ENCODE measurements at places on chromosomes 5 and 9. TPM values are rescaled to one million over a fixed set of nuclear protein-coding genes. Genes with fewer than 3 reads are reported as not detected.

IL3 gene
- not detected for total RNA-seq

COL15A1 gene
- total RNA-seq, result 20.2 TPM

PCDHGB3 gene
- 1.1 TPM for total RNA-seq

SLC36A3 gene
- not detected for total RNA-seq

TBC1D9B gene
- 25.8 TPM for total RNA-seq

DAB2 gene
- total RNA-seq, result 19.9 TPM

- DNase-seq, result no peak
Observed at GRCh38 chr9:3138231-3139229, 294.6 kb upstream of the PUM3 start.

DNA sequence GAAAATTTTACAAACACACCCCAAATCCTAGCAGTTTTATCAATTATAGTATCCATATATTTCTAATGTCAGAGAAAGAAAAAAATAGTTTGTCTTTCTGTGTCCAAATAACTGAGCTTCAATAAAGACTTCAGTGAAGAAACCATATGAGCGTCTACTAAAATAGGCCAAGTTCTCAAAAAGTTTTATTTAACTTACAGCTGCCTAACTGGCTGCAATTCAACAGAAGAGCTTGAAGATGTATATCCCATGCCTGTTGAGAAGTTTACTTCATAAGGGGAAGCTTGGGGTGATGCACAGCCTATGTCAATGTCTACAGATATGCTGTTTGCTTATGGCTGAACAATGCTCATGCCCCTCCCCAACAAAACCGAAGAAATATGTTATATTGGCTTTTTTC lies 43.7 kb upstream of the ELOVL7 start:
- no peak for DNase-seq

- DNase-seq, result no peak
Observed at GRCh38 chr9:95316274-95316673, 1.2 kb downstream of the FANCC start.

DNA sequence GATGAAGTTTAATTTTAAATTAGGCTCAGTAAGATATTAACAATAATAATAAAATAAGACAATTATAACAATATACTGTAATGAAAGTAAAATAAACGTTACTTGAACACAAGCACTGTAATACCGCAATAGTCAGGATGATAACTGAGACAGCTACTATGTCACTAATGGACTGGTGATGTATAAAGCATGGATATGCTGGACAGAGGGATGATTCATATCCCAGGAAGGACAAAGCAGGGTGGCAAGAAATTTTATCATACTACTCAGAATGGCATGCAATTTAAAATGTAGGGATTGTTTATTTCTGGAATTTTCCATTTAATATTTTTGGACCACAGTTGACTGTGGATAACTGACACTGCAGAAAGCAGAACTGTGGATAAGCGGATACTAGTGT lies 196.9 kb downstream of the VPS13A start:
- no peak for DNase-seq

GRCh38 chr9:27198190-27198589 lies 89.2 kb downstream of the TEK start:
- DNase-seq, result no peak
